ENCODE measurements at places on chromosomes 16 and 17.

DNA sequence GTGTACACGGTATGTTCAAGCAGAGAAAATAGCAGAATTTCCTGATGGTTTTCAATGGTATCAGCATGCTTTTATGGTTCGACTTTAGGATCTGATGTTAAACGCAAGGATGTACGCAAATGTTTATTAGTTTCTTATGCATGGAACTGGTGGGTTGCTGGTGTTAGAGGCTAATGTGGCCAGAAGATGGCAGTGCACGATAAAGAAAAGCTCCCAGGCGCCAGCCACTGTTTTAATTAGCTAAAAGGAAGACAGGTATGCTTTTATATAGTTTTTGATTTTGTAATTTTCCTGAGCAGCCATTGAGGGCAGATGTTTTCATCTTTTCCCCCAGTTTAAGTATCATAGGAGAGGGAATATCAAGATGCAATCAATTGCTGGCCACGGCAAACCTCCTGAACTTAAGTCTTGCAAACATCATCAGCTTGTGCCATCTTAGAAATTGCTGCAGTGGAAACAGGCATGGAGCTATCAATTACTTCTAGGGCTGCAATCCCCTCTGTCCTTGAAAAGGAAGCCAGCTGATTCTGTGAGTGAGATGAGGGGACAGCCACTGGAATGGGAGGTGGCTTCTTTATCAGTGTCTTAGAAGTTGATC is 648.5 kb upstream of the RBFOX1 start:
- peak; percentile 24 for DNase-seq

DNA sequence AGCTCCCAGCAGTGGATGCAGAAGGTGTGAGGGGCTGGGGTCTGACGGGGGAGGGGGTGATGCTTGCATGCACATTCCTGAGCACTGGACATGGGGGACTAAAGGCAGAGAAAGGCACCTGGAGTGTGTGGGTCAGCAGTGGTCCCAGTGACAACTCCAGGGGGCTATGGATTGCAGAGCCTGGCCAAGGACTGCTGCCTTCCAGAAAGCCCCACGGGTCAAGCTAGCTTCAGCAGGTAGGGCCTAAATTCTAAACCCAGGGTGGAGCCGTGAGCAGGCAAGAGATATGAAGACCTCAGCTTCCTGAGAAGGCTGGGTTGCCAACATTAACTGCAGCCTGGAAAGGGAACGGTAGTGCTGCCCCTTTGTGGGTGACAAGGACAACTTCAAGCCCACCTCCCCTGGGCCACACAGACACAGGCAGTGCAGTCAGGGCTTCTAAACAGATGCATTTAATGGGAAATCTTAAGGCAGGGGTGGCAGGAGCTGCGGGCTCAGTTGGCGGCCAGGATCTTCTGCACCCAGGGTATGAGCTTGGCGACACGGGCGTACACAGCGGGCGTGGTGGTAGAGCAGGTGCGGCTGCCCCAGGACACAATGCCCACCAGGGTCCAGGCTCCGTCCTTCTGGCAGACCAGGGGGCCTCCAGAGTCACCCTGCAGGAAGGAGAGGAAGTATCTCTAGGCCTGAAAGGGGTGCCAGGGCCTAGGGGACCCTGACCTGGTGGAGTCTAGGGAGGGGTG is 3.1 kb downstream of the CTRB2 start:
- no peak for DNase-seq

DNA sequence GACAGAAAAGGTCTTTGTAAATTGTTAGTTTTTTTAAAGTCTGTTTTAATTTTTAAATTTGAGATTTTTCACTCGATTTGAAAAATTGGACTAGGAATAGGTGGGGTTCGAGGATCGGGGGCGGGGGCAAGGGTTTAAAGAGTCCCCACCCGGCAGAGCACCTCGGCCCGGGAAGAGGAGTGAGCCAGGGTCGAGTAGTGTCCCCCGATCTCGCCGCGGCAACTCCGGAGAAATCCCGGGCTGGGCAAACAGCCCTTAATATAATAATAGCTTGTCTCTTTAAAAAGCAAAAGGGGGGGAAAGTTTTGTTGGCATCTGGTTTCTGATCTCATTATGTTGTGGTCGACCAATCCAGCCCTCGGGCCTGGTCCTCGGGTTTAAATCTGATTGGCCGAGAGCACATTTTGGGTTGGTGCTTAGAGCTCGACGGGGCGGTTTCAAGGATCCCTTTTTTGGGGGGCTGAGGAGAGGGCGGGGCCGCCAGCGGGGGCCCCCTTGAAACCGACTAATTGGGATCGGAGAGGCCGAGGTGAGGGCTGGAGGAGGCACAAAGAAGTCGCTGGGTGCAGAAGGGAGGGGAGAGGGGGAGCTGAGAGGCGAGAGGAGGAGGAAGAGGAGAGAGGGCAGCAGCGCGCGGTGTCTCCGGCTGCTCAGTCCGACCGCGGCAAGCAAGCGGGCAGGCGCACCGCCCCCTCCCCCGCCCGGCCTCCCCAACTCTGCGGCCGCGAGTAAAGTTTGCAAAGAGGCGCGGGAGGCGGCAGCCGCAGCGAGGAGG is at the start of gene FZD2:
FZD2 (plus strand) TSS at position 653 of the 775 bp plus-strand sequence. CDS start 205 bp downstream, outside the sequence.
- DNase-seq, result peak; percentile 86

DNA sequence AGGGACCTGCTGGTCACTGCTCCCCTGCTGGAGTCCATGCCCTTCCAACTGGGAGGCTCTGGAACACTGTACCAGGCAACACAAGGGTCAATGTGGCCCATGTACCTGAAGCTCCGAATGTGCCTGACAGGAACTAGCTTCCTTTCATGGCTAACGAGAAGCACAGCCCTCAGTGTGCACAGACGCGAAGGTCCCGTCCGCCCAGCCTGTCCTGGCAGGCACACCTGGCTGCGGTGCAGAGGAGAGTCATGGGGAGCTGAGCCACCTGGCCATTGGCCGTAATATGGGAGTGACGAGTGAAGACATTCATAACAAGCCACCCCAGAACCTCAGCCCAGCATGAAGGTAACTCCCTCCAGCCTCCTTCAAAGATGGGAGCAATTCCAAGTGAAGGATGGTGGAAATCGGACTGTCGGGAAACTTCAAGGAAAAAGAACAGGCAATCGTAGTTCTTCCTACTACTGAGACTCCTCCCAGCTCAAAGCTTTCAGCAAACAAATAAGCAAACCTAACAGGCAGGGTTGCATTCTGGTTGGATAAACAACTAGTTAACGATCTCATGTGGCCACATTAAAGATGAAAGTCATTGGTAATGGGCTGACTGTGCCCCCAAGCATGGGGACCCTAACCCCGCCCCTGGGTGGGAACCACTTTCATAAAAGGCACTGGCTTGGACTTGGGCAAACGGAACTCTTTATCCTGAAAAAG is 13.2 kb downstream of the TMEM11 start:
- DNase-seq, result no peak

- DNase-seq, result no peak
Observed at GRCh38 chr16:86258713-86259112, 251.6 kb upstream of the FOXF1 start.

DNA sequence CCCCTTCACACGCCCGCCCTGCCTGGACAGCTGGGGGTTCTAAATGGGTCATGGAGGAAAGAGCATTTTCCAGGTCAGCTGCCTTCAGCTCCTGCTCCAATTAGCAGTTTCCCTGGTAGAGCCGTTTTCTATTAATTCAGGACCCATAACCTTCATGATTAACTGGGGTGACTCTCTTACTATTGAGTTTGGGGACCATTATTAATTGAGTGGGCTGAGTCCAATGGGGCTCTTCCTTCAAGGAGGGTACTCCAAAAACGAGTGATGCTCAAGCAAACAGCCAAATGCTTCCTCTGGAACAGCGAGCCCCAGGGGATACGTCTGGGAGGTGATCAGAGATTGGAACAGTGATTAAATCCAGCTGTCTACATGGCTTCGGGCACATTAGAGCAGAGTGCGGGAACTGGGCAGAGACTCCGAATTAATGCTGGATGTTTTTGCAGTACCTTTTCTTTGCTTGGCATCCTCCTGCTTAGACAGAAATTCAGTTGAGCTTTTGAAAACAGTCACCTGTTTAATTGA is 68.1 kb upstream of the CACNG3 start:
- DNase-seq, result no peak

DNA sequence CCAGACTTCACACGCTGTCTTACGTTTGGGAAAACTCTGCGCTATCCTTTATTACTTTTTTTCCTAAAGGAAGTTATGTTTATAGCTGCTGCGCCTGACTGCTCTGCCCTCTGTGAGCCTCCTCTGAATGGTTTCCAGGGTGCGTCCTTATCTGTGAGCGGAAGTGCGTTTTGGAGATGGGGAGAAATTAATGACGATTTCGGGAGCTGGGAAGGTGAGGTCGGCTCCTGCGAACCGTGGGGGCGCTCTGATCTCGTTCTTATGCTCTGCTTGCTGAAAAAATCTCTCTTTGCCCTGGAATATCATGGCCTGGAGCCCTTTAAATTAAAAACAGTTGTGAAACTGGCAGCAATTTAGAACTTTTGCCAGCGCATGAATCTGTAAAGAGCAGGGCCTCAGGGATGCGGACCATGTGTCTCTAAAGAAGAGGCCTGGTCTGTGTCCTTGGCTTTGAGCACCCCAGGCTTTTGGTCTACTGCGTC is 135.7 kb upstream of the ZFHX3 start:
- DNase-seq, result no peak

- peak; percentile 72 for DNase-seq
Observed at GRCh38 chr17:37833237-37833859, 88.5 kb upstream of the HNF1B start.

DNA sequence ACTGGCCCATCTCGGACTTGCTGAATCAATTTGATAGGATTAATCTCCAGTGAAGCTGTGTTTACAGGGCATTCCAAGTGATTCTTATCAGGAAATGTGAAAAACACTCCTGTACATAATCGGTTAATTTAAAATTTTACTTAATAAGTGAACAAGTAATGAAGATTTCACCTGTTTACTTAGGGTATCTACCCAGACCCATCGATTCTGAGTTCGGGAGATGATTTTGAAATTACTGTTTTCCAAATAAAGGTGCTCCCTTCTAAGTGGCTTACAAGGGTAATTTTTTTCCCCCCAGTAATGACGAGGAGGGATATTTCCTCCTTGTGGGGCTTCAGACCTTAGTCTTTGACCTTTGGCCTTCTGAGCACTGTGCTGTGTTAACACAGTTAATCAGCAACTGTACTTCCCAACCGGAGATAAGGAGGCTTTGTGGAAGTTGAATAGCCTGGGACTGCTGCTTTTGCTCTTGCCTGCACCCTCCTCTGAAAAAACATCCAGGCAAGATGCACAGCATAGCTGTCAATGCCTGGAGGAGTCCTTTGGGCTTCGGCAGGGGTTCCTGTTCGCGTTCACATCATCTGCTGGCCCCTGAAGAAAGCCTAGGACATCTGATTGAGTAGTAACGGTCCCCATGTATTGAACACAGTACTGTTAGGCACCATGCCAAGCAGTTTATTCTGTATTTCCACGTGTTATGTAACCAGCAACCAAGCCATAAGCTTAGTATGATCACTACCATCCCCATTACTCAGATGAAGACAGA is 1.8 kb downstream of the FAHD1 start:
- DNase-seq, result no peak

- peak; percentile 95 for DNase-seq
Observed at GRCh38 chr16:53091466-53092211, 36.8 kb downstream of the CHD9 start.

DNA sequence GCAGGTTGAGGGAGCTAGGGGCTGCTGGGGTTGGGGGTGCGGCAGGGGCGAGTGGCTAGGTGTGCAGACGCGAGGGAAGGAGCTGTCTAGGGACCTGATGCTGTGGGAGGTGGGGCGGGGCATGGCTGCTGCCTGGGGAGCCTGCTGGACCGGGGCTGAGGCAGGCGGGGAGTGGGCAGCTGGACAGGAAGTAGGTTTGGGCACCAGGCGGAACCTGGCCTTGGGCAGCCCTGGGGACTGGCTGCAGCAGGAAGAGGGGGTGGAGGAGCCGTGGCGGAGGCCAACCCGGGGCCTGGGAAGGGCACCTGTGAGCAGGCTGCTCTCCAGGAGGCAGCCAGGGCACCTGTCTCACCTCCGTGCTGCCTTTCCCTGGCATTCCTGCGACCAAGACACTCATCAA is 5.9 kb upstream of the DNASE1L2 start:
- no peak for DNase-seq

GRCh38 chr16:85227946-85228862 is 115.9 kb upstream of the CIBAR2 start:
- no peak for DNase-seq

DNA sequence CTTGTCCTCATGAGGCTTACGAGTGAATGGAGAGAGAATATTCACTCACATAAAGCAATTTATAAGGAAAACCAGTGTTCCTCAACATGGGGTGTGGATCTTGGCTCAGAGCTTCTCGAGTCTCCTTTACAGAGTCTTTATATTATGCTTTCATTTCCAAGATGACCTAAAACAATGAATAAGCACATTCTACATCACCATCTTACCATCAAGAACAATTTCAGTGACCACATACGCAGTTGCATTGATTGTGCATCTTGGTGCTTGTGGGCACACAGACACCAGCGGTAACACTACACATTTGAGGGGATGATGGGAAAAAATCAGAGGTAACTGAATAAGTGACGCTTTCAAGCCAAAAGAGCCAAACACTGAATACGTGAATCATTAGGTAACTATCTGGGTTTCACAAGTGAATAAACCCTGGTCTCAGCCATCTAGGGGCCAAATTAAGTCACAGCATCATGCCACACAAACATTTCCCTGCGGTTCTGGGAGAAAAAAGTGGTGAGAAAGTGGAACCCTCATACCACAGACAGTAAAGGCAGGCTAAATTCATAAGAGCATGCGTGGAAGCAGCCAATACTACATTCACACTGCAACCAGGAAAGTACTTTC is 9.4 kb downstream of the CWC25 start:
- DNase-seq, result peak; percentile 11

DNA sequence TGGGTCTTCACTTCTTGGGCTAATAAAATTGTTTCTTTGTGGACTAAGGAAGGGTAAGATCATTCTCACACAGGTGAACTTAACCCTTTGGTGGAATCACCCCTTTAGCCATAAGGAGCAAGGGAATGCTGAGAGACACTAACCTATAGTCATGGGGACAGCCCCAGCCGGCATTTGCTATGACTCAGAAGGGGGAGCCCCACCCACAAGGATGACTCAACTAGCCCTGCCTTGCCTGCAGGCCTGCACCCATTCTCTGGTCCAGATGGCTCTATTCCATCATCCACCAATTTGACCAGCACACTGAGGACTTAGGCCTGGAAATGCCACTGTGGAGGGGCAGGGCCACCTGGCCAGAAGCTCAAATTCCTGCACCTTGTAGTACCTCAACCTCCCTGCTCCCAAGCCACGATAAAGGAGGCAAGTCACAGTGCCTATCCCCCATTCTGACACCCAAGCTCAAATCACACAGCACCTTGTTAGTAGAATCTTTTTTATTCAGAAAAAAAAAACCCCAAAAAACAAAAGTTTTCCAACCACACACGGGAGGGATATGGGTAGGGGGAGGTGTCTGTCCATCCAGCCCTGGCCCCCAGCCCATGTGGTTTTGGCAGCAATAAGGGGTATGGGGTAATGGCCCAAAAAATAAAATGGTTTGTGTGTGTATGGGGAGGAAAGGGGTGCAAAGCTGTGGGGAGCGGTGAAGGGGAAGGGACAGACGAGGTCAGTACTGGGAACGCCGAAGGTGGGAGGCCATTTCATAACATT is 3.0 kb downstream of the PFN1 start:
- peak; percentile 90 for DNase-seq

Measured in inflammatory macrophage (primary cell).